Amniotic stem cell (primary cell): ENCODE measurements at places on chromosomes 2 and 18.

GRCh38 chr2:217465100-217465499 lies 537.7 kb downstream of the TNS1 start:
- no peak for DNase-seq

GRCh38 chr2:238525990-238526389 lies 99.3 kb downstream of the ASB1 start:
- no peak for DNase-seq

GRCh38 chr2:241863536-241863954 lies 4.9 kb upstream of the PDCD1 start:
- DNase-seq = no peak

DNA sequence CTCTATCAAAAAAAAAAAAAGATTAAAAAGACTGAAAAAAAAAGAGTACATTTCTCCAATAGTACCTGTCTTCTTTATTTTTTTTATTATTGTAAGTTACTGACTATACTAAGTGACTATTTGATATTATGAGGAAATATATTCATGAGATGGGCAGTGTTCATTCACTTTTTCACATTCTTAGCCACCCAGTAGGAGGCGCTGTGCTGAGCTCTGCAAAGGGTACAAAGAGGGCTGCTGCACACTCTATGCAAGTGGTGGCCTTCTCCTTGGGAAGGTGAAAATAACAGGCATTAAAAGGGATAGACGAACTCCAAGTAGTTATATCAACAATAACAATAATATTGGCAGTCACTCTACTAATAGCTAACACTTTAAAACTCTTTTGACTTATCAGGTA lies 1034.9 kb upstream of the FANCL start:
- DNase-seq = no peak

DNA sequence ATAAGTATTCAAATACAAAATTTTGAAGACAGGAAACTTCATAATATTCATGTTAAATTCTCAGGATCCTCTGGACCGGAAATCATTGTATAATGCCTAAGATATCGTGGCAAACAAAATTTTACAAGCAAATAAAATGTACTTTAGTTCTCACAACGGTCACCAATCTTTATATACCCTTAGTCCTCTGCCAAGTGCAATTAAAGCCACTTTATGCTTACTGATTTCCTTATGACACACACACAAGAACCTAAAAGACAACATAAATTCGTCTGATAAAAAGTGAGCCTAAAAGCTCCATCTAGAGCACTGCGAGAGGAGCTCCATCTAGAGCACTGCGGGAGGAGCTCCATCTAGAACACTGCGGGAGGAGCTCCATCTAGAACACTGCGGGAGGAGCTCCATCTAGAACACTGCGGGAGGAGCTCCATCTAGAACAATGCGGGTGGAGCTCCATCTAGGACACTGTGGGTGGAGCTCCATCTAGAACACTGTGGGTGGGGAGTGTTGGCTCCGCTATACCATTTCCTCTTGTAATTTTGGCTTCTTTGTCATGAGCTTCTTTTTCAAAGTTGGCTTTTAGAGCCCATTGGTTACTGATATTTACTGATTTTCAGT lies 15.9 kb downstream of the ATP8B1 start:
- no peak for DNase-seq

DNA sequence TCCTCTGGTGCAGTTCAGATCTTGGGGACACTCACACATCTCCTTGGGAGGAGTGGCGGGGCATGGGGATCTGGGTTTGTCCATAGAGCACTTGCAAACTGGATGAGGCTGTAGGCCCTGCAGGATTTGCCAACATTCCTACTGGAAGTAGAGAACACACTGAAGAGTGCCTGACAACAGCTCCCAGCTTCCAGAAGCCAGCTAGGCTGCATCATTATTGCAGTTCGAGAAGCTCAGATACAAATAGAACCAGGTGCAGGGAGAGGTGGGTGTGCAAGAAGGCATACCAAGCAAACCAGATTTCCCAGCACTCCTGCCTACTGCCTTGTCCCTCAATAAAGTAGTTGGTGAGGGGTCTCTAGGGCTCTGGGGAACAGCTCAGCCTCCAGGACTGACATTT lies 52.5 kb downstream of the RHOB start:
- no peak for DNase-seq

DNA sequence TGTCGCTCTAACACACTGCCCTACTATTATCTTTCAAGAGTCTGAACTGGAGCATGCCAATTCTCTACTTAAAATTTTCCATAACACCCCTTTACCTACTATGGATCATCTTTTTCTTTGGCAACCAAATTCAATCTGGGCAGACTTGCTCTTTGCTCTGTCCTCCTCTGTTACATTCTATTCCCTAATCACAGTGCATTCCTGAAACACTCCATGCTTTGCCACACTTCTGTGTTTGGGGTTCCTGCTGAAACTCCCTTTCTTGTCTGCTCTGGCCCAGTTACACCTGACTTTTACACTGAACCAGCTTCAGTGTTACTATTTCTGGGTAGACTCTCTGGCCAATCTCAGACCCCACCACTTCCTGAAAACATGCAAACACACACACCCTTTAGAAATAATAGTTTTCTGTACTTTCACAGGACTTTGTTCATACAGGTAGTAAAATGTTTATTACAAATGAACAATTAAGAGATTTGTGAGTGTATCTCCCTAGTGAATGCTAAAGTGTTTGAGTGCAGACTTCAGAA lies 119.9 kb upstream of the DCC start:
- DNase-seq = no peak

- DNase-seq = no peak
These were observed 33.5 kb downstream of the RMND5A start for GRCh38 chr2:86753606-86754005.

DNA sequence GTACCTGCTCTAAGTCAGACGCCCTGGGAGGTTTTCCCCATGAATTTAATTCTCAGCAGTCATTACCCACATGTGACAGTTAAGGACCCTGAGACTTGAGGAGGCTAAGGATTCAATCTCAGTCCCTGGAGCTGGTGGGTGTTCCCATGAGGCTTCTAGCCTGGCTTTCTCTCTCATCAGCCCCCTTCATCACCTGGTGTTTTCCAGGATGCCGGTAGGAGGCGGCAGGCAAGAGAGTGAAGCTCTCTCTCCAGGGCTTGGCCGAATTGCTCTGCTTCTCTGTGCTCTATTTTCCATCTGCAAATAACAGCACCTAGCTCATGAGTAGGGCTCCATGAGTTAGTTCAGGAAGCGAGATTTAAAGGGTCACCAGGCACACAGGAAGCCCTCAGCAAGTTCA lies 241.9 kb downstream of the PTPRM start:
- no peak for DNase-seq

GRCh38 chr2:160339726-160340125 lies 139.7 kb upstream of the ITGB6 start:
- no peak for DNase-seq

GRCh38 chr2:68167186-68167585 lies 9.5 kb downstream of the PNO1 start:
- no peak for DNase-seq

- no peak for DNase-seq
These were observed 130.9 kb downstream of the ZNF407 start for GRCh38 chr18:74728586-74728985.

- no peak for DNase-seq
These were observed 43.2 kb downstream of the C2orf76 start for GRCh38 chr2:119323459-119323858.

GRCh38 chr2:98453531-98453930 lies 8.9 kb downstream of the INPP4A start:
- no peak for DNase-seq

DNA sequence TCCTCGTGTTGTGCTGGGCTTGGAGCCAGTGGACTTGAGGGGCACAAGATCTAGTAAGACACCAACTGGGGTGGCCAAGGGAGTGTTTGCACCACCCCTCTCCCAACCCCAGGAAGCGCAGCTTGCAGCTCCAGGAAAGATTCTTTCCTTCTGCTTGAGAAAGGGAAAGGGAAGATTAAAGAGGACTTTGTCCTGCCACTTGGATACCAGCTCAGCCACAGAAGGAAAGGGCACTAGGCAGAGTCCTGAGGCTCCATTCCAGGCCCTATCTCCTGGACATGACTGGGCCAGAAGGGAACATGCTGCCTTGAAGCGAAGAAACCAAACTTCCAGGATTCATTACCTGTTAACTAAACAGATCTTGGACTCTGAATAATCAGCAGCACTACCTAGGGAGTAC lies 44.9 kb upstream of the UGP2 start:
- no peak for DNase-seq

GRCh38 chr2:64228918-64229317 lies 84.7 kb upstream of the PELI1 start:
- DNase-seq = no peak

DNA sequence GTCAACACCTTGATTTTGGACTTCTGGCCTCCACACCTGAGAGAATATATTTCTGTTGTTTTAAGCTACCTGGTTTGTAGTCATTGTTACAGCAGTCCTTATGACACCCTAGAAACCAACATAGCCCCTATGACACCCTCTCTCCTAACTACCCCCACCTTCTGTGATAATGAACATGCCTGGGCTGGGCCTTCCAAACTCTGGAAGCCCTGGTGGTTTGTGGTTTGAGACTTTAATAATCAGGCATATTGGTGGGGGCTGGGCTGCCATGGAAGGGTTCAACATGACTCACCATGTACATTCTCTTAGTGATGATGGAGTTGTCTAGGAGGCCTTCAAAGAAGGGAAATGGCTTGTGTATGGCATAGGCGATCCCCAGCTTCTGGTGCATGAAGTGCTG lies 3.3 kb downstream of the SP110 start:
- DNase-seq = no peak

DNA sequence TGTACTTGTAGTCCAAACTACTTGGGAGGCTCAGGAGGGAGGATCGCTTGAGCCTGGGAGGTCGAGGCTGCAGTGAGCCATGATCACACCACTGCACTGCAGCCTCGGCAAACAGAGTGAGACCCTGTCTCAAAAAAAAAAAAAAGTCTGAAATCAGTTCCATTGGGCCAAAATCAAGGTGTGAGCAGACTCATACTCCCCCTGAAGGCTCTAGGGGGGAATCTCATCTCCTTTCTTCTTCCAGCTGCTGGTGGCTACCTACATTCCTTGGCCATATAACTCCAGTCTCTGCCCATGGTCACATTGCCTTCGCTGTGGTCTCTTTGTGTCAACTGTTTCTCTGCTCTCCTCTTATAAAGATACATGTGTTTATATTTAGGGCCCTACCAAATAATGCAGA lies 234.0 kb downstream of the LRRTM1 start:
- no peak for DNase-seq

DNA sequence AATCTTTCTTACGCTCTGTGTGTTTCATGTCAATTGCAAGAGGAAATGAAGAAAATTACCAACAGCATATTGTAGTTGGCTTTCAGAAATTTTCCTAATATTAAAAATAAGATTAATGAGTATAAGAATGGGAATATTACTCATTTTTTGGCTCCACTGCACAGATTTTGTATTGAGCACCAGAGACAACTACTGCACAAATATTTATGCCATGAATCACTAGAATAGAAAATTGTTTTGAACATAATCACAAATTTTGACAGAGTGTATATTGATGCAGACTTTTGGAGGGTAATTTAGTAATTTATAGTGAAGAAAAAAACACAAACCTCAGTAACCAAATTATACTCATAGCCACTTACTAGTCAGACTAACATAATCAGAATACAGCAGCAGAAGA lies 118.3 kb downstream of the DOK6 start:
- no peak for DNase-seq

- DNase-seq = no peak
These were observed 5.0 kb upstream of the PKDCC start for GRCh38 chr2:42042631-42043355.

- no peak for DNase-seq
These were observed 607 bp downstream of the LAMA3 start for GRCh38 chr18:23689616-23690504.

GRCh38 chr2:98253461-98254070 lies 92.7 kb upstream of the CNGA3 start:
- no peak for DNase-seq
